Hindlimb muscle (tissue), 1 donor: ENCODE measurements at places on chromosomes 5 and 9. TPM values are rescaled to one million over a fixed set of nuclear protein-coding genes. Genes with fewer than 3 reads are reported as not detected.

The PCDHB10 gene
- polyA plus RNA-seq: 5.3 TPM

The C7 gene
- polyA plus RNA-seq: 4.0 TPM

The PCDHB9 gene
- 3.2 TPM for polyA plus RNA-seq

The HTR4 gene
- polyA plus RNA-seq: not detected

The PCDHGC4 gene
- 1.7 TPM for polyA plus RNA-seq

The GLRA1 gene
- polyA plus RNA-seq: not detected

The BNIP1 gene
- 12.7 TPM for polyA plus RNA-seq

The ADAMTS2 gene
- 29.7 TPM for polyA plus RNA-seq

The IFNA4 gene
- polyA plus RNA-seq: not detected

The PCDHGA5 gene
- polyA plus RNA-seq: 2.6 TPM

The PCDHA12 gene
- 0.06 TPM for polyA plus RNA-seq

The GTF2H2 gene
- polyA plus RNA-seq: 19.5 TPM

The SLCO6A1 gene
- polyA plus RNA-seq: 0.40 TPM

The PCAT7 gene
- polyA plus RNA-seq: 8.4 TPM

DNA sequence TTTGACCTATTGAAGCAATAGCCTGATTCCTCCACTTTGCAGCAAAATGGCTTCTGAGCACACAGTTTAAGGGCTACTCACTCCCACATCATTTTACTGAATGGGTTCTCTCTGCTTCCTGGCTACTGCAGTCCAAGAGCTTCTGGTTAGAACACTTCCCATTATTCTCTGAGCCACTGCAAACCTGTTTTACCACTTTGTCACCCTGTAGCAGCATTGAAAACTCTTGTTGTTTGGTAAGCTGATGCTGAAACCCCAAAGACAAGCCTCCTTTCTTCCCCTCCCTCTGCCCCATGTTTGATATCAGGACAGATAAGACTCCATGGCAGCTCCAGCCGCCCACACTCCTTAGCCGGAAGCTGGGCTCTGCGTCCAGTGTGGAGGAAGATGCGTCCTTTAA lies 84.4 kb upstream of the RARS1 start:
- no peak for DNase-seq

GRCh38 chr5:139648205-139649081 lies at the start of gene CXXC5:
Gene CXXC5 (plus strand): TSS chr5:139648349. CDS start chr5:139680524, 32,175 bp downstream.
- DNase-seq: peak; percentile 88

DNA sequence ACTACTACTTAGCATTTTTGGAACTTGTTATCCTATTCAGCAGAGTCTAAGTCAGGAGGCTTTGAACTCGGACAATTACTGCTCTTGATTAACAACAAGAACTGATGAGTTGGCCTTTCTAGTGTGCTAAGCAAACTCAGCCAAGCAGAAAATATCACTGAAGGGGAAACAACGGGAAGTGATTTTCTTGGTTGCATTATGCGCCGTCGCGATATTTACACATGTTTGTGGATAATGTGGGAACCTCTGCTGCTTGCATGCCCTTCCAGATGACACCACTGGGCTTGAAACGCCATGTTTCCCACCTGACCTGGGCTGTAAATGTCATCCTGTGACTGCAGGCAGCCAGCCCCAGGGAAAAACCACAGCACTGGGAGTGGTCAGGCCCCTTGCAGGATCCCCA lies 205.5 kb downstream of the PAX5 start:
- DNase-seq: no peak

DNA sequence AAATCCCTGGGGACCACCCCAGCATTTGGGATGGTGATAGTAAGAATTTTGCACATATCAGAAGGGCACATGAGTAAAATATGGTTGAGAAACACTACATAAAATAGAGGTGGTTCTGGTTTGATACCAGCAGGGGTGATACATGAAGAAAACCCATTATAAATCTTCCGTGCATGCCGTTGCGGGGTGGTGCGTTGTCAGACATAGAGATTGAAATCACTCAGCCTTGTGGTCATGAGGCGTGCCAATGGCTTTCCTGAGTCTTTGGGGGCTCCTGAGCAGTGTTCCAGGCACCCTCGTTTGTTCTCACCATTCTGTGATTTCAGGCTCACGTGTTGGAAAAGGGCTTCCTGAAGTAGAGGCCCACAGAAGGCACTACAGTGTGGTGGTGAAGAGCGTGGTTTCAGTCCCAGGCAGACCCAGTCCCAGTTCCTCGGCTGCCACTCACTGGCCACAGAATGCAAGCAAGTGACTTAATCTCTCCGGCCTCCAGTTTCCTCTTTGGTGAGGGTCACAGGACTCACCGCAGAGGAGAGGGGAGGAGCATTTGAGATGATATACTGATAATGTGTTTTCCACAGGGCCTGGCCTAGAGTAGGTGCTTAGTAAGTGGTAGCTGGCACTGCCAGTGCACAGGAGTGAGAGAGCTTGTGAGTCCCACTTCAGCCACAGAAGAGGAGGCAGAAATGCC lies 20.5 kb upstream of the GLRX start:
- no peak for DNase-seq

- DNase-seq: no peak
Measured at GRCh38 chr9:35407846-35408245, 82.1 kb upstream of the RUSC2 start.

- no peak for DNase-seq
Measured at GRCh38 chr9:20563917-20564316, 58.4 kb downstream of the MLLT3 start.

DNA sequence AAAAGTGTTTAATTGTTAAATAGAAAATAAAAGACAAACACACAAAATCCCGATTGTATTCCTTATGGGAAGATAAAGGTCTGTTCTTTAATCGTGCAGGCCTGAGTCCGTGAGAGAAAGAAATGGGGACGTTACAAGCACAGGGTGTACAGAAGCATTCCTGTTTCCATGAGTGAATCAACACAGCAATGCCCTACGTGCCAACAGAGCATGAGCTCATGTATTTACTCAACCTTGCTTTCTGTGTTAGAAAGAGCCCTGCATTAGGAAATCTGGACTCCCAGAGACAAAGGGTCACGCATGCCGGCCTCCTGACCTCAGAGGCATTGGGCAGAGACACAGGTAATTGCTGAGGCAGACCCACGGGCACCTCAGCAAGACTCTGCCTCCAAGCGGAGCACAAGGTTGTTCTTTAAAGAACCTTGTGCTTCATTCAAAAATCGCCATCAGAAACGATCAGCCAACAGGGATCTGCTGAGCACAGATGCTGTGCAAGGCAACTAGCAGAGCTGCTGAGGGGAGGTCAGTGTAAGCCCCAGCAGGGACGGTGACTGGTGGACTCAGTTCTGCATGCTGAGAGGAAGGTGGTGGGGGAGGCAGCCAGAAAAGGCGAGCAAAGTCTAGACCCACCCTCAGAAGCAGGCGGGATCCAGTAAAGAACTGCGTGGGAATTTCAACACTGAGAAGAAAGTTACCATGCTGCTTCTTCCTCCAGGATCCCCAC lies 101.0 kb downstream of the TLE1 start:
- no peak for DNase-seq

GRCh38 chr5:137605411-137605810 lies 106.3 kb upstream of the SPOCK1 start:
- no peak for DNase-seq

- DNase-seq: no peak
Measured at GRCh38 chr5:60811105-60811504, 33.0 kb downstream of the ELOVL7 start.

- DNase-seq: no peak
Measured at GRCh38 chr9:91039125-91039834, 237.7 kb downstream of the SYK start.

DNA sequence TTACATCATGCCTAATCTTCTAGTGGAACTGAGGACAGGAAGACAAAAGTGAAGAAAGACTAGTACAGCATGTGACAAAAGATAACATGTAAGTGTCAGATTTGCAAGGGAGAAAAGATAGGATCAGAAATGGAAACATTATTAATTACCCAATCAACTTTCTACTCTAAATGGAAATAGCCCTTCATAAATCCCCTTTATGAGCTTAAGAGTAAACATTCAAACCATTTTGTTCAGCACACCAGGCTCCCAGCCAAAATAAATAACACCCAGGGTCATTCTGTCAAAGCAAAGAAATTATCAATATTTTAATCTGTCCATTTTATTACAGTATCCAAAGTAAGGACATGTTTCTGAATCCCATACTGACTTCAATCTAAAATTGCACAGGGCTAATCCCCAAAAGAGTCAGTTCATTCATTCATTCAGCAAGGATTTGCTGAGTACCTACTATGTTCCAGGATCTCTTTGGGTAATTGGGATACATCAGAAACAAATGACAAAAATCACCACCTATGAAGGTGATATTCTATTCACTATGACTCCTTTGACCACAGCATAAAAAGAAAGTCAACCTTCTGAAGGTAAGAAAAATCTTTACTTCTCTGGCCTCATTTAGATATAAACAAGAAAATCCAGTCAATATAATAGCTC lies 5.3 kb downstream of the PRELID2 start:
- DNase-seq: no peak

DNA sequence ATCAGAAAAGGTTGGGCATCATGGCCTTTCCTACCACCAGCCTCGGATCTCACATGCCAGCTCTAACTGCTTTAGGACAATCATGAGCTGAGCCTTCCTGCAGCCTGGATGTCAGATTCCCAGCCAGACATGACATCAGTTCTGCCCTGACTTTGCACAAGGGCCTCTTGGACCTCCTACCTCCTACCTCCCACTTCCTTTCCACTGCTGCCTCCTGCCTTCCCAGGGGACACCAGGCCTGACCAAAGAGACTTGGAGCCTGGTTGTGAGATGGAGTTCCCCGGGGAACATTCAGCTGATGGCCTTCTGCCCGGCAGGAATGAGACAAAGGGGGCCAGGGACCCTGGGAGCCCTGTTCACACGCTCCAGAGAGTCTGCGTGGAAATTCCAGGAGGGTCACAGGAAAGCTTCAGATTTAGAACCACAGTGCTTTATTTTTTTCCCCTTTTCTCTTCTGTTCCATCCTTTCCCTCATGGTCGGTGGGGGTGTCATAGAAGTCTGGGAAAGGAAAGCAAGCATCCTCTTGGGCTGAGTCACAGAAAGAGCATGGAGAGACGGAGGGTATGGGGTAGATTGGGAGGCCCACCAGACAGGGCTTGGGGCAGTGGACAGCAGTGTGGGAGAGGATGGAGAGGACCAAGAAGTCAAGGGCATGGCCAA lies 35.4 kb upstream of the IL17B start:
- DNase-seq: no peak

DNA sequence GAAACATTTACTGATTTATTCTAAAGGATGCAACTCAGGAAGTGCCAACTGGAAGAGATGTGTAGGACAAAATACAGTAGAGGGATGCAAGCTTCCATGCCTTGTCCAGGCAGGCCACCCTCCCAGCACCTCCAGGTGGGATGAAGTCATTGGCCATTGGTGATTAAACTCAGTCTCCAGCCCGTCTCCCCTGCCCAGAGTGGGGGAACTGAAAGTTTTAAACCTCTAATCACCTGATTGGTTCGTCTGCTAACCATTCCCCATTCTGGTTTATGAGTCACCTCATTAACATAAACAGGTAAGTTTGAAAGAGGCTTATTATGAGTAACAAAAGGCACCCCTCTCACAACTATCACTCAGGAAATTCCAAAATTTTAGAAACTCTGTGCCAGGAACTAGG lies 8.1 kb downstream of the TNFAIP8 start:
- DNase-seq: no peak

GRCh38 chr5:173925449-173926071 lies 37.4 kb downstream of the CPEB4 start:
- no peak for DNase-seq

DNA sequence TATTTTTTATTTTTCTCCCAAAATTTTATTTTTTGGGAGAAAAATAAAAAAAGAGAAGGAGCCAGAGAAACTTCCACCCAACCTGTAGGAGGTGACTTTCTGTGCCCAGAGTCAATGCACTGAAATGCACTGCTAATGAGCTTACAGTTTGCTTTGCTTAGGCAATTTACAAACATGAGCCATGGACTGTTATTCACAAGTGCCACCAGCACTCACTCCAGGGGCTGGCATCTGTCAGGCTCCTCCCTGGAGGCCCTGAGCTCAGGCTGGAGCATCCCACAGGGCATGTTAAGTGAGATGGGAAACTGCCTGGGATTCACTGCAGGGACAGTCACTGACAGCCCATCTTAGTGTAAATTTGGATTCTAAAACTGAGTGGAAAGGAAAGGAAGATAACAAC lies 74.9 kb downstream of the FANCC start:
- DNase-seq: no peak

- no peak for DNase-seq
Measured at GRCh38 chr5:33650911-33651310, 210.1 kb downstream of the TARS1 start.

GRCh38 chr5:78221964-78222451 lies 72.5 kb downstream of the AP3B1 start:
- DNase-seq: no peak

GRCh38 chr9:35906923-35907699 lies 1.1 kb downstream of the HRCT1 start:
- DNase-seq: no peak

DNA sequence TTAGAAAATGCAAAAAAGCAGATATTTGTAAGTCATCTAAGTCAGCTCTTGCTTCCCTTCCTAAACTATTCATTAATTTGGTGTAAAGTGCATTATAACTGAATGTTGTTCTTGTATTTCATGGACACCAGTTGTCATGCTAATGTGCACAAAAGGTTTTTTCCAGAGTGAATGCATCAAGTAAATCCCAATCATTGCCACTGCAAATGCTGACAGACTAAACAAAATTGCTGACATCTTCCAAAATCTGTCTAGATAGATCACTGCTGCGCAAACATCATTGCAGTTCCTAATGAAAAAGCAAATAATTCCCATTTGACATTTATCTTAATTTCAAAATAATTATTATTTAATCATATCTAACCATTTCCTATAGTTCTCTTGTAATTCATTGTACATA lies 161.7 kb downstream of the PDE4D start:
- no peak for DNase-seq

DNA sequence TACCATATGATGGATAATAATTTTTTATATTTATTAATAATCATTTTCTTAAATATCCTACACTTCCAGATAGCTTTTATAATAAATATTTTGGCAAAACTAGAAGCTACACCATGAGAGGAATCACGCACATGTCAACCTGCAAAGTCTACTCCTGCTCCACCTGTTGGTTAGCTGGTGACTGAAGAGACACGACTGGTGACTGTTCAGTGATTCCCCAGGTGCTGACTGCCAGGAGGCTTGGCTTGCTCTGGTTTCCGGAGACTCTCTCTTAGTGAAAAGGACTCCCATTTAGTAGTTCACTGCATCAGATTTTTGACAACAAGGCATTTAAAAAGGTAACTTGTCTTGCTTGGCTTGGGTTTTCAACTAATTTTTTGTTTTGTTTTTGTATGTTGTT lies 20.9 kb downstream of the GZMA start:
- DNase-seq: no peak

- DNase-seq: no peak
Measured at GRCh38 chr5:135569755-135570452, 8.9 kb downstream of the CXCL14 start.

DNA sequence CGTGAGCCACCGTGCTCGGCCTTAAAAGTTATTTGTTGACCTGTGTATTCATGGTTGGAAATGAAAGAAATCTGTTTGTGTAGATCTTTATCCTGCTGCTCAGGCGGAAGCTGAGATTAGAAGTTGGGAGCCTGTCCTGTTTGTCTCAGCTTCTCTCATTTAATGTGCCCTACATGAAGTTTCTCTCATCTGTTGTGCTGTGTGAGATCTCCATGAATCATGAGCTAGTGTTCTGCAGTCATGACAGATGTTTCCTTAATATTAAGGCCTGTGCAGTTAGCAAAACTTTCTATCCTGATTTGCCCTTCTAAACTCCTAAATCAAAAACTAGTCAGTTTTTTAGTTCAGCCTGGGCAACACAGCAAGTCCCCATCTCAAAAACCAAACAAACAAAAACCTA lies 59.5 kb downstream of the FAM78A start:
- no peak for DNase-seq
